ENCODE measurements at places on chromosomes 12 and 14.

- no peak for DNase-seq
Measured at GRCh38 chr14:55572578-55572977, 7.4 kb upstream of the KTN1 start.

GRCh38 chr12:79455286-79455685 is 235.5 kb downstream of the PAWR start:
- no peak for DNase-seq

- DNase-seq = no peak
Measured at GRCh38 chr14:23922545-23922944, 31.0 kb upstream of the DHRS4 start.

DNA sequence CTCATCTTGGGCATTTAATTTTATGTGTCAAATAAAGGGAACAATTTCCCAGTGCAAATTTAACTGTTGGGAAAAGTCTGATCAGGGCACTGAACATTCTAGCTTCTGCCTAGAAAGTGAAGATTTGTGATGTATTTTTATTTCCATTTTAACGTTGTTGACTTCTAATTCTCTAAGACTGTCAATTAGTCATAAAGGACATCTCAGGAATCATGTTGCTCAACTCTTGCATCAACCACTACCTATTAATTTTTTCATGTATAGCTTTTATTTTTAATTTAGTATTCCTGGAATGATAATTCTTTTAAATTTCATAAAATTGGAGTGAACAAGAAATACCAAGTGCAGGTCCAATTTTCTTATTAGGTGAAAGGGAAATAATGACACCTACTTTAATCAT is 87.9 kb upstream of the METAP2 start:
- DNase-seq = no peak

- DNase-seq = no peak
Measured at GRCh38 chr14:51318813-51319597, 79.0 kb downstream of the TMX1 start.

DNA sequence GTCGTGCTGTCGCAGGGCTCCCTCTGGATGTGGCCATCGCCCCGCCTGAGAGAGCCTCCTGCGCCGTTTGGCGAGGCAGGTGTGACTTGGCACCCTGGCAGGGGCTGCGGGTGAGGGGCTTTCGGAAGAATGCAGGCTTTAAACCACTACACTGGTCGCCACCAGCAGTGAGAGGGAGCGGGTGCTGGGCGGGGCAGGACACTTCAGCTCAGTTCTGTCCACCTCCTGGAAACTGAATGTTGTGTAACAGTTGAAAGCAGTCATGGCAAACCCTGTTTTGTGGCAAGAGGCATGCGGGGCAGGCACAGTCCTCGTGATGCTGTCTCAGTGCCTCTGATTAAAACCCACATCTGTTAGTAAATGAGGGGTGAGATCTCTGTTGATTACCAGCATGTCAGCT is 55.9 kb downstream of the AACS start:
- DNase-seq = no peak

- DNase-seq = no peak
Measured at GRCh38 chr12:51702587-51702986, 111.6 kb downstream of the SCN8A start.

GRCh38 chr12:69419701-69420100 is 50.5 kb upstream of the FRS2 start:
- no peak for DNase-seq

GRCh38 chr14:101854366-101854765 is 92.9 kb downstream of the PPP2R5C start:
- DNase-seq = no peak

- DNase-seq = no peak
Measured at GRCh38 chr14:104235686-104236085, 97.3 kb downstream of the KIF26A start.

GRCh38 chr12:12432364-12432763 is 75.5 kb downstream of the BORCS5 start:
- no peak for DNase-seq

- DNase-seq = no peak
Measured at GRCh38 chr12:110117956-110118685, 6.0 kb upstream of the IFT81 start.

GRCh38 chr14:26863736-26864135 is 265.9 kb upstream of the NOVA1 start:
- DNase-seq = no peak

DNA sequence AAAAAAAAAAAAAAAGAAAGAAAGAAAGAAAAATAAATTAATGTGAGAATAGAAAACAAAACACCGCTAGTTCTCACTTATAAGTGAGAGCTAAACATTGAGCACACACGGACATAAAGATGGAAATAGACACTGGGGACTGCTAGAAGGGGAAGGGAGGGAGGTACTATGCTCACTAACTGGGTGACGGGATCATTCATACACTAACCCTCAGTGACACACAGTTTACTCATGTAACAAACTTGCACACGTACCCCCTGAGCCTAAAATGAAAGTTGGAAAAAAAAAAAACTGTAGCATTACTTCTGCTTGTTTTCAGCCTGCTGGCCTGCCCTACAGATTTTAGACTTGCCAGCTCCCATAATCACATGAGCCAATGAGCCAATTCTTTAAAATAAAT is 10.5 kb upstream of the PRMT5 start:
- DNase-seq = no peak

DNA sequence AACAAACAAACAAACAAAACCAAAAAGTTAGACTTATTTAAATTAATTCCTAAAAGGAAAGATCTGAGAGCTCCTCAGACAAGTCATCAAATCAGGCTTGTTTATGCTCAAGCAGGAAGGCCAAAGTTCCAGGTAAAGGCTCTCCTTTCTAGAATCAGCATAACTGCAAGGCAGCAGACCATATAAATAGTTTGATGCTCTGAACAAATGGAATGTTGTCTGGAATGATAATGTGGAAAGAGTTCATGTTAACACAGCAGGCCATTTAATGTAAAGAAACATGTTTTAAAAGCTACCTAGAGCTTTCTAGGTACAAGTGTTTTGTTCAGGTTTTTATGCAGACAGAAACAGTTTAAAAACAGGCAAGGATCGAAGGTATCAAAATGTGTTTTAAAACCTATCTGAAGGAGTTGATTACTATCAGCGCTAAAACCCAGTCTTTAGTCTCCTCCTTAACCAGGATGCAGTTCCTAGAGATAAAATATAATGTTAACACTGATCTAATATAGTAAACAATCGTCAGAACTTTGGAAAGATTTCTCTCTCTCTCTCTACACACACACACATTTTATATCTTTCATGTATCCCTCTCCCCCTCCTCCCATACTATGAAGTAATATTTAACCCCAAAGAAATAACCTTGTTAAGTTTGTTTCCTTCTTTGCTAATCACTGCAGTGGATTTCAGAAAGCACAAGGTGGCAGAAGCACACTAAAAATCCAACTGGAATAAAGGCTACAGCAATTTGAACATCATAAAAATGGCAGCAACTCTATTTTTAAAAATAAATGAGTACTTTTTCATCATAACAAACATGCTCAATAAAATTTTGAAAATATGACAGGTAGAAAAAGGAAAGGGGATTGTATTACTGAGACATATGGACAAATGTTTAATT is 135.5 kb downstream of the PAWR start:
- no peak for DNase-seq

- DNase-seq = no peak
Measured at GRCh38 chr12:82047446-82047845, 288.3 kb upstream of the PPFIA2 start.

- DNase-seq = no peak
Measured at GRCh38 chr12:2580821-2581220, 213.9 kb upstream of the FKBP4 start.

DNA sequence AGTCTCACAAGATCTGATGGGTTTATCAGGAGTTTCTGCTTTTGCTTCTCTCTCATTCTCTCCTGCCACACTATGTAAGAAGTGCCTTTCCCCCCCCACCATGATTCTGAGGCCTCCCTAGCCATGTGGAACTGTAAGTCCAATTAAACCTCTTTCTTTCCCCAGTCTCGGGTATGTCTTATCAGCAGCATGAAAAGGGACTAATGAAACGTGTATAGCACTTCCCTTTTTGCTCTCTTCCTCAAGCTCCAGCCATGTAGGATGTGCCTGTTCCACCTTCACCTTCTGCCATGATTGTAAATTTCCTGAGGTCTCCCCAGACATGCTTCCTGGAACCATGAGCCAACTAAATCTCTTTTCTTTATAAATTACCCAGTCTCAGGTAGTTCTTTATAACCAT is 7.0 kb upstream of the CRACR2A start:
- no peak for DNase-seq

DNA sequence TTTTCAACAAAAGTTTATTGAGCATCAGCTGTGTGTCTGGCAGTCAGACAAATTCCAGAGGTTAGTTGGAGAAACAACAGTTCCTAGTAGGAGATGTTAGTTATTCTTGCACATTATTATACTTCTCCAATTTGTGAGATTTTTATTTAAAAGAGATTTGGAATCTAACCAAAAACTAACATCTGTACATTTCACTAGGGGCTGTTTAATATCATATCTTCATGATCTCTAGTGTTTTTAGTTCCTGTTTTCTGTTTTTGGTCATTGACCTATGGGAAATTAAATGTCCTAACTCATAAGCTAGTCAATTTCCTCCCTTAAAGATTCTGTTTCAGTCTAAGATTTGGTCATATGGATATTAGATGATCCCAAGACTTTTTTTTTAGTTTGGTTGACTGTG is 34.1 kb upstream of the KLHDC2 start:
- DNase-seq = no peak

GRCh38 chr12:1576410-1577241 is 17.8 kb downstream of the FBXL14 start:
- no peak for DNase-seq

DNA sequence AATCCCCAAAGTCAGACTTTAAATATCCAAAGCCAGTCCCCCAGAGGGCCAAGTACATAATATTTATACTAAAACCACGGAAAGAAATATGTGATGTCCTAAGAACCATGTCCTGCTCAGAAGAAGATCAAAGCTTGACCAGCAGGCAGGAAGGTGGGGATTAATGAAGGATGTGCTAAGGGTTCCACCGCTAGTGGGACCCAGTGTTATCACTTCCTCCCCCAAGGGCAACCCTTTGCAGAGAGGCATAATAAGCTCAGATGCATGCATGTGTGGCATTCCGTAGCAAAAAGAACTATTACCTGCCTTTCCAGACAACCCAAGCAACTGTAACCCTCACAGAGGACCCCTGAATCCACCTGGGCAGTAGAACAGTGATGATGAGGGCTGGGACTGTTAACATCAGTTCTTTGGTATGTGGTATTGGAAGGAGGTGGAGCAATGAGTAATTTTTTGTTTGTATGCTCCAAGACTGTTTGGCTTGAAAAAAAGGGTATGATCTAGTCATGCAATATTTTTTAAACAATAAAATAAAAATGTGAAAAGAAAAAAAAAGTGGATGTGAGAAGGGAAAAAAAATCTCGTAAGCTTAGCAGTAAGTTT is 71.7 kb upstream of the ETV6 start:
- DNase-seq = no peak

- DNase-seq = peak; percentile 42
Measured at GRCh38 chr12:6341417-6342139, at the start of gene TNFRSF1A. Gene TNFRSF1A, minus strand, starts transcription at chr12:6342076. Its CDS starts 262 bp downstream, at chr12:6341814.

DNA sequence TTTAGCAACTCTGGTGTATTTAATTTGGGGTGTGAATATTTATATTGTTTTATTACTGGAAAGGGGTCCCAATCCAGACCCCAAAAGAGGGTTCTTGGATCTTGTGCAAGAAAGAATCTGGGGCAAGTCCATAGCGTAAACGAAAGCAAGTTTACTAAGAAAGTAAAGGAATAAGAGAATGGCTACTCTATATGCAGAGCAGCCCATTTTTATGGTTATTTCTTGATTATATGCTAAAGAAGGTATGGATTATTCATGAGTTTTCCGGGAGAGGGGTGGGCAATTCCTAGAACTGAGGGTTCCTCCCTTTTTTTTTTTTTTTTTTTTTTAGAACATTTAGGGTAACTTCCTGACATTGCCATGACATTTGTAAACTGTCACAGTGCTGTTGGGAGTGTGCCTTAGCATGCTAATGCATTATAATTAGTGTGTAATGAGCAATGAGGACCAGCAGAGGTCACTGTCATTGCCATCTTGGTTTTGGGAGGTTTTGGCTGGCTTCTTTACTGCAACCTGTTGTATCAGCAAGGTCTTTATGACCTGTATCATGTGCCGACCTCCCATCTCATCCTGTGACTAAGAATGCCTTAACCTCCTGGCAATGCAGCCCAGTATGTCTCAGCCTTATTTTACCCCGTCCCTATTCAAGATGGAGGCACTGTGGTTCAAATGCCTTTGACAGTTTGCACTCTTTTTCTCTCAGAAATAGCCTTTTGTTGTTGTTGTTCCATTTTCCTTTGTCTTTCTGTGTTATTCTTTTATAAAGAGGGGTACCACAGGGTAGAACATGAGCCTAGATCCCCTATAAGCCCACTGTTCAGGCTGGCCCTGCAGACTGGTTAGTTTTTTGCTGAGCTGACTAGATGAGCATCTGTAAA is 75.5 kb upstream of the DCD start:
- DNase-seq = no peak

GRCh38 chr12:75560167-75560566 is 48.8 kb upstream of the KRR1 start:
- DNase-seq = no peak

DNA sequence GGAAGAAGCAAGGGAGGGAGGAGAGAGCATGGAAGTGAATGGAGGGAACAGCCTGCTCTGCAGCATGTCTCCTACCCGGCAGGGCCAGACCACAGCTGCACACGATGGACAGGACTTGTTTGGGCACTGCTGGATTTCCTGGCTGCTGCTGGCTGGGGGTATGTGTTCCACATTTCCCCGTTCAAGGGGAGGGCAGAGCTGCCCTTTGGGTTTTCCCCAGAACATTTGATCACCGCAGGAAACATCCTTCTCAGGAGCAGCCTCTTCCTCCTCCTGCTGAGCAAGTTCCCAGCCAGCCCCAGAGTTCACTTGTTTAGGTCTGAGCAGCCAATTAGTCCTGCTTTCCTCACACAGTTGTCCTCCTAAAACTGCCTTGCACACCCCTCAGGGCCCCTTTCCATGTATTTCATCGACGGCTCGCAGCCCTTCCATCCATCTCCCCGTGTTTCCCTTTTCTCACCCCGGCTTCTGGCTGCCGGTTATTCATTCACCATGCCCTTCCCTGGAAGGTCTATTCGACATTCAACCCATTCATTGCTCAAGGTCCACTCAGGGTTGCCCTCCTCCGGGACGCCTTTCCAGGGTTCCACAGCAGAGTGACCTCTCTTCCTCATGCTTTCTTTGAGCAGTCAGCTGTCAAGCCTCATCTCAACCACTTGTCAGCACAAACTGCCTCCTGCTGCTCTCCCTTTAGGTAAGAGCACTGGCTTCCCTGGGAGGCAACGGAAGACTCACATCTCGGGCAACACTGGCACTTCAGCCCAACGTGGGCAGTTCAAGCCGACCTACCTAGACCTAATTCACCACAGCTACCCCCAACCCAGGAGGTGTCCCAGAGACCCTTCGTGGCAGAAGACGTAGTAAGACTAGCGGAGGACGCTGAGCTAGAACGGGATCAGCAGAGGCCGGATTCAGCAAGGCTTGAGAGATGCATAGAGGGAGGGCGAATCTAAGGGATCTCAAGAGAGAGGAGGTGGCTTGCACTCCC is 20.1 kb upstream of the ANO2 start:
- DNase-seq = no peak

- DNase-seq = no peak
Measured at GRCh38 chr14:94345344-94346064, 22.4 kb upstream of the SERPINA6 start.
